ENCODE measurements at places on chromosomes 1 and 21.

DNA sequence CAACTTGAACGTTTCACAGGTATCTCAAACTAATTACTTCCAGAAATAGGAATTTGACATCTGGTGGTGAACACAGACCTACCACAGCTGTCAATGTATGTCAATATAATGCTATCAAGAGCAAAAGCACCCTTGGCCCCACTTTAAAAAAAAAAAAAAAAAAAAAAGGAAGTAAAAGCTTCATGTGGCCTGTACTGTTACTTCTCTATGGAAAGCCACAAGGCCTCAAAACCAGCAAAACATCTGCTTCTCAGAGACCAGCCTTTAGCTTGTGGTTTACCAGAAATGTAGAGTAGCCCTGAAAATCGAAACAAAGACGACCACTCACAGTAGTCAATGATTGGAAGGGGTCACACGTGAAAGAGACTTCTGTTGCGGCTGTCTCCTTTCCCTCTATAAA, 109.6 kb downstream of the SLC45A1 start:
- DNase-seq = no peak

GRCh38 chr1:98086796-98087441, 166.1 kb upstream of the DPYD start:
- no peak for DNase-seq

- DNase-seq = no peak
These were observed 97.4 kb upstream of the GFI1 start for GRCh38 chr1:92583821-92584760.

GRCh38 chr1:108592030-108592759, 32.3 kb downstream of the EEIG2 start:
- no peak for DNase-seq

GRCh38 chr21:25742900-25743299, 8.1 kb downstream of the GABPA start:
- no peak for DNase-seq

DNA sequence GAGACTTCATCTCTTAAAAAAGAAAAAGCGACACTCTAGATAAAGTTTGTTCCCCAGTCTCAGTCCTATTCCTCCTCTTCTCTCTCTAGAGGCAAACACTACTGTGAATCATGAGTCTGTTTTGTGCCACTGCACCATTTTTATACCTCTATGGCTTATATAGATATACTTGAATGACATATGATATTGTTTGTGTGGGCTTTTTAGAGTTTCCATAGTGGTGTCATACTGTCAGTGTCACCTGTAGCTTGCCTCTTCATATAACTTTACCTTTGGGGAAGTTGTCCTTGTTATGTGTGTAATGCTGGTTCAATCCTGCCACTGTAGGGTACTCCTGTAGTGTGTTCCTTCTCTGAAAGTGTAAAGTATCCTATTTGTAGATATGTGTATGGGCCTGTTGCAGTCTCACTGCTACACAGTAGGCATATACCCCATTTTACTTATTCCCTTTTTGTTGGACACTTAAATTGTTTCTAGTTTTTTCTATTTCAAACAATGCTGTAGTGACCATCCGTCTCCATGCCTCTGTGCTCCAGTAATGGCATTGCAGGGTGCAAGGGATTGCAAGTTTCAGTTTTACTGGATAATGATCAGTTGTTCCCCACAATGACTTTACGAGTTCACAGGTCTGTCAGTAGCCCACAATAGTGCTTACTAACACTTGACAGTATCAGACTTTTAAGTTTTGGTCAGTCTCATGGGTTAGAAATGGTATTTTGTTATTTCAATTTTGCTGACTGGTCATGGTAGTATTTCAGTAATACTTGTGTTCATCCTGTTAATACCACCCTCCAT, 2.7 kb downstream of the PRMT2 start:
- DNase-seq = no peak

- DNase-seq = no peak
These were observed 102.5 kb downstream of the TRABD2B start for GRCh38 chr1:47894410-47895278.

Data from left forelimb (tissue), 1 donor.